Liver (tissue), 10 donors: ENCODE measurements at places on chromosomes 7 and 10. TPM values are rescaled to one million over a fixed set of nuclear protein-coding genes. Genes with fewer than 3 reads are reported as not detected.

- DNase-seq: no peak
Observed at GRCh38 chr10:12707461-12708185, 293.9 kb downstream of the CCDC3 start.

GRCh38 chr7:45153233-45153632 lies 4.4 kb upstream of the RAMP3 start:
- no peak for DNase-seq

- DNase-seq: no peak
Observed at GRCh38 chr10:76397181-76398042, 966.0 kb downstream of the LRMDA start.

- DNase-seq: no peak
Observed at GRCh38 chr7:85776691-85777345, 590.0 kb upstream of the SEMA3D start.

DNA sequence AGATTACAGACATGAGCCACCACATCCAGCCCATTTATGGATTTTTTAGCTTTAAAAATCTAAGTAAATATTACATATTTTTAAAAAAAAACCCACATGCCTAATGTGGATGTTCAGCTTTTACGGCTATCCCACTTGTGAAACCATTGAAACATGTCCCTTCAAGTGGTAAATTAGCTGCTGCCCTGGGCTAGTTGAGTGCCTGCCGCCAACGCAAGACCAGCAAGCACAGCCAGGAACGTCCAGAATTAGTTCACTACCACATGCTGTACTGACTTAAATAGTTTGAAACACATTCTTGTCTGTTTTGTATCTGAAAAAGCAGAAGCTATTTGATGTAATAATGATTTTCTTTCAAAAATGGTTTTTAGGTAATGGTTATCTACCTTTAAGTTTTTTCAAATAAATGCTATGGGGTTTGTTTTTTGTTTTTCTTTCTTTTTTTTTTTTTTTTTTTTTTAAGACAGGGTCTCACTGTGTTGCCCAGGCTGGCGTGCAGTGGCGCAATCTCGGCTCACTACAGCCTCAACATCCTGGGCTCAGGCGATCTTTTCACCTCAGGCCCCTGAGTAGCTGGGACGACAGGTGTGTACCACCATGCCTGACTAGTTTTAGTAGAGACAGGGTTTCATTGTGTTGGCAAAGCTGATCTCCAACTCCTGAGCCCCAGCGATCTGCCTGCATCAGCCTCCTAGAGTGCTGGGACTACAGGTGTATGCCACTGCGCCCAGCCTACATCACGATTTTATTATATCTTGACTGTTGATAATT lies 57.0 kb downstream of the KLRG2 start:
- DNase-seq: no peak

- no peak for DNase-seq
Observed at GRCh38 chr10:127978481-127978880, 71.6 kb downstream of the PTPRE start.

DNA sequence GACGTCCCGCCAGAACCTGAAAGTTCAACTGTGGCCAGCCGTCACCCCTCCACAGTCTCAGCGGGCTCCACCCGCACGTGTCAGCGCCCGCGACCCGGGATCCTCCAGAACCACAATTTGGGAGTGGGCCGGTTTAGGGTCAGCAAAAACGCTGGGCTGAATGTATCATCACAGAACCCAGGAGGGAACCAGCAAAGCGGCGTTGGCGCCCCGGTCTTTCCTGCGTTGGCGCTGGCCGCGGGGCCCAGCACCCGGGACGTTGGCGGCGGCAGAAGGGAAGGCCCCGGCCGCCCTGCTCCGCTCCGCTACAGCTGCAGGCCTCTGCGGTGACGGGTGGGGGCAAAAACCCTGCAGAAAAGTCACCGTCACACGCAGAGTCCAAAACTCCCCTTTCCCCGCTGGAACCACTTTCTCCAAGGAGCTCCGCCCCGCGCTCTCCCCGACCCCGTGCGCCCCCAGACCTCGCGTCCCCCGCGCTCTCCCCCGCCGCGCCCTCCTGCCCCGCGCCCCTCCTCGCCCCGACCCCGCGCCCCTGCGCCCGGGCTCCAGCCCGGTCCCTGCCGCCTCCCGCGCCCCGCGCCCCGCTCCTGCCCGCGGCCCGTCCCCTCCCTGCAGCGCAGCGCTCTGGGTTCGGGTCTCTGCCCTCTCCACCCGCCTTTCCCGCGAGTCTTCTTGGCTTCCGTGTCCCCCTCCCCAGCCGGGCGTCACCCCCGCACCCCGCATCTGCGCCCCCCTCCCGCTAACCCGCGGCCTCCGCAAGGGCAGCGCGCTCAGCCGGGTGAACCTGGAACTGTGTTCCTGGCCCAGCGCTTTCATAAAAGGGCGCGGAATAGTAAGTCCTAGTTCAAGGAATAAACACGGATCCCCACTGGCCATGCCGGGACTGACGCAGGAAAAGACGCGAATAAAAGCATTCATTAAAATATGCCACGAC lies 24.0 kb upstream of the RNF32 start:
- peak; percentile 52 for DNase-seq

GRCh38 chr7:142357953-142358520 lies 100.2 kb upstream of the PRSS58 start:
- no peak for DNase-seq

- DNase-seq: no peak
Observed at GRCh38 chr7:71470830-71471229, 338.9 kb downstream of the GALNT17 start.

DNA sequence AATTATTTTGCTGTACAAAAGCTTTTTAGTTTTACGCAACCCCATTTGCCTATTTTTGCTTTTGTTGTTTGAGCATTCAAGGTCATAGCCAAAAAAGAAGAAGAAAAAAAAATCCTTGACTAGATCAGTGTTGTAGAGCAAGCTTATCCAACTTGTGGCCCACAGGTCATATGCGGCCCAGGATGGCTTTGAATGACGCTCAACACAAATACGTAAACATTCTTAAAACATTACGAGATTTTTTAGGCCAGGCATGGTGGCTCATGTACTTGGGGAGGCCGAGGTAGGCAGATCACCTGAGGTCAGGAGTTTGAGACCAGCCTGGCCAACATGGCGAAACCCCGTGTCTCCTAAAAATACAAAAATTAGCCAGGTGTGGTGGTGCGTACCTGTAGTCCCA lies 8.1 kb upstream of the MALSU1 start:
- DNase-seq: no peak

DNA sequence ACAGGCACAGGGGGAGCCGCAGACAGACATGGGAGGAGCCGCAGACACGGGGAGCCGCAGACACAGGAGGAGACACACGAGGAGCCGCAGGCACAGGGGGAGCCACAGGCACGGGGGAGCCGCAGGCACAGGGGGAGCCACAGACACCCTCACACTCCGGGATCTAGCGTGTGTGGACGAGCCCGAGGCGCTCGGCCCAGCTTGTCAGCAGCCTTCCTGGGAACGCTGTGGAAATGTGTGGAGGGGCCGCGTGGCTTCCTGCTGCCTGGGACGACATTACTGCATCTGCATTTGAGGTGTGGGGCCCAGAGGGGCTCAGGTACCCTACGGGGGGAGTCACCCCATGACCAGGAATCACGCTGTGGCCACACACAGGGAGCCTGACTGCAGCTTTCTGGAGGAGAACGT lies 313.2 kb downstream of the PTPRN2 start:
- DNase-seq: no peak

GRCh38 chr10:97157578-97158095 lies 28.1 kb downstream of the SLIT1 start:
- no peak for DNase-seq

GRCh38 chr7:101258243-101258731 lies 13.4 kb upstream of the FIS1 start:
- DNase-seq: no peak

GRCh38 chr7:19834566-19834965 lies 61.1 kb upstream of the TMEM196 start:
- DNase-seq: no peak

DNA sequence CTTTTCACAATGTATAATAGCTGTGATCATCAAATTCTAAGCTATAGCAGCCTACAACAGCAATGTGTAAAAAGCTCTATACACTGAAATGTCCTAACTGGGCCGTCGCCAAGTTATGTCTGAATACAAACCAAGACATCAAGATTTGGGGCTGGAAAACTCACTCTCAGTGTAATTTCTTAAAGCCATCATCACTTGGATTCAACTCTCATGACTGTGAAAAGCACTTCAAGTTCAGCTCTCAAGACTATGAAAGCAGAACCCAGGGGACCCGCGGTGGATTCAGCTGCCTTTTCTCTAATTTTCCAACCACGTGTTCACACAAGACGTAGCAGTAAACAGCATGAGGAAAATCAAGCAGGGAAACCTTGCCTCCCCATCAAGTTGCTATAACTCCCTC lies 15.8 kb upstream of the ZNRF2 start:
- no peak for DNase-seq

DNA sequence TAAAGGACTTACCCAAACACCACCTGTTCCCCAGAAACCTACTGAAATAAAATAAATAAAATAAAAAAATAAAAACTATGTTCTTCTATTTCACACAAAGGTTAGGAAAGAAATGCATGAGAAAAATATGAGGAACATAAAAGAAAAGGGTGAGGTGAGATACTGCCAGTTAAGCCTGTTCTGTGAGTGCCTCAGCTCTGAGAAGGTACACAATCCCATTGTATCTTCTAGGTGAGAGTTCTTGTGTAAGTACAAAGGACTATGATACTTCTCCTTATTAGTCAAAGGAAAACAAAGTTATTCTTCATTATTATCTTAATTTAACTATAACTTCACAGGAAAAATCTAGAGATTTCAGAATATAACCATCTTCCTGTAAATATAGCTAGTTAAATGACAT lies 86.0 kb downstream of the ATE1 start:
- DNase-seq: no peak

DNA sequence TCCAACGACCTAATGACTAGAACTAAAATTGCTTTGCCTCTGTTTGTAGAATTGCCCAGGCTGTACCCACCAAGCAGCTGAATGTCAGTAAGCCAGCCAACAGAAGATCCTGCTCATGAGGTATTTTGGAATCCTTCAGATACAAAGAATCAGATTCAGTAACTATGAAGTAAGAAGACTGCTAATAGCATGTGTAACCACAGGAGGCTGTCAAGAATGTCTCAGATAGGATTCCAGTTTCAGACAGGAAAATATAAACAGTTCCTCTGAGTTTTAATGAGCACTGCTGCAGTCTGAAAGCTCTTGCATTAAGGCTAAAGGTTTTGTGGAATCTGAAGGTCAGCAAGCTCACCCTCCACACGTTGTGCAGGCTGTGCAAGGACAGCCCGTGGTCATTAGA lies 112.6 kb upstream of the ADAM12 start:
- no peak for DNase-seq

- no peak for DNase-seq
Observed at GRCh38 chr10:35340975-35341374, 4.7 kb downstream of the CCNY start.

- DNase-seq: no peak
Observed at GRCh38 chr10:70267161-70267933, 16.5 kb downstream of the NPFFR1 start.

- DNase-seq: no peak
Observed at GRCh38 chr7:33459340-33459751, 330.0 kb downstream of the BBS9 start.

DNA sequence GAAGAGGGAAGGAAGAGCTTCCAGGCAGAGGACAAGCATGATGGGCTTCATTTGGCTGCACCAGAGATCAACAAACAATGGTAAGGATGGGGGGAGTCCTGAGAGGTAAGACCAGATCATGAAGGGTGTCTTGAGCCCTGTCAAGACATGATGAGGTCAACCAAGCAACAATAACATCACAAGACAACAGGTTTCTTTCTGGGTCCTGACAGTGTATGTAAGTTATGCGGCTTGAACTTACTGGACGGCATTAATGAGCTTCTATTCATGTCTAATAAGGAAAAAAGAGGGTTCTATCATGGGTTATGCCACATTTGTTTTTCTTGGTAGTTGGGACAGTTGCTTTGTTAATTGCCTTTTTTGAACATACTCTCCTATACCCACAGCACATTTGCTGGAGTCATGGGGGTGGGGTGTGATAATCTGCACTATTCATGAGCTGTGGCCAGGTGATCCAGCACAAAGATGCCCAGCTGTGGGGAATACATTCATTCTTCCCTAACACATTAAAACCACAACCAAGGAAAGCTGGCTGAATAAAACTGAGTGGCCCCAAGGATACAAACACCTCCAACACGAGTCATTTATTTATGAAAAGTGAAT lies 168.8 kb upstream of the KLF14 start:
- no peak for DNase-seq

GRCh38 chr7:127885222-127885772 lies 145.9 kb downstream of the LRRC4 start:
- DNase-seq: no peak

DNA sequence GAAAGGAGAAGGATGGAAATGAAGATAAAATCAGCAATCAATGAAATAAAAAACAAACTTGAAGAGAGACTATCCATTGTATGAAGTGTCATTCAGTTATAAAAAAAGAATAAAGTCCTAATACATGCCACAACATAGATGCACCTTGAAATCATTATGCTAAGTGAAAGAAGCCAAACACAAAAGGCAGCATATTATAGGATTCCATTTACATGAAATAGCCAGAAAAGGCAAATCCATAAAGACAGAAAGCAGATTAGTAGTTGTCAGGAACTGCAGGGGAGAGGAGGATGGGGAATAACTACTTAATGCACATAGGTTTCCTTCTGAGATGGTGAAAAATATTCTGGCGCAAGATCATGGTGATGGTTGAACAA lies 6.6 kb upstream of the PON1 start:
- no peak for DNase-seq

DNA sequence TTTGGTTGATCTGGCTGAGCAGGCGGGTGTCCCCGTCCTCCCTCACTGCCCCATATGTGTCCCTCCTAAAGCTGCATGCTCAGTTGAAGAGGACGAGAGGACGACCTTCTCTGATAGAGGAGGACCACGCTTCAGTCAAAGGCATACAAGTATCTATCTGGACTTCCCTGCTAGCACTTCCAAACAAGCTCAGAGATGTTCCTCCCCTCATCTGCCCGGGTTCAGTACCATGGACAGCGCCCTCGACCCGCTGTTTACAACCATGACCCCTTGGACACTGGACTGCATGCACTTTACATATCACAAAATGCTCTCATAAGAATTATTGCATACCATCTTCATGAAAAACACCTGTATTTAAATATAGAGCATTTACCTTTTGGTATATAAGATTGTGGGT lies 26.9 kb upstream of the TRIM56 start:
- peak; percentile 79 for DNase-seq

PBLD gene
- total RNA-seq: 106 TPM

SPACDR gene
- 0.33 TPM for total RNA-seq

ARHGEF5 gene
- total RNA-seq: 3.5 TPM

CLRN3 gene
- total RNA-seq: 0.33 TPM

FAM241B gene
- 0.84 TPM for total RNA-seq

EBLN1 gene
- not detected for total RNA-seq

PLPP4 gene
- total RNA-seq: 0.75 TPM

DMBT1 gene
- not detected for total RNA-seq

GAD2 gene
- not detected for total RNA-seq

PLXDC2 gene
- total RNA-seq: 5.1 TPM

SYT15 gene
- total RNA-seq: 1.8 TPM

SLC35G1 gene
- total RNA-seq: 7.6 TPM

GATA3 gene
- total RNA-seq: 0.08 TPM

WDR86 gene
- total RNA-seq: 4.9 TPM

VGF gene
- not detected for total RNA-seq

TMEM196 gene
- total RNA-seq: not detected

HMX2 gene
- not detected for total RNA-seq

PPP1R17 gene
- total RNA-seq: not detected

CASD1 gene
- total RNA-seq: 11.1 TPM

EFCAB10 gene
- not detected for total RNA-seq
